ENCODE measurements at places on chromosomes 2 and 18.
A peak's percentile ranks its signal among the peaks of the same experiment; 100 is the strongest.

DNA sequence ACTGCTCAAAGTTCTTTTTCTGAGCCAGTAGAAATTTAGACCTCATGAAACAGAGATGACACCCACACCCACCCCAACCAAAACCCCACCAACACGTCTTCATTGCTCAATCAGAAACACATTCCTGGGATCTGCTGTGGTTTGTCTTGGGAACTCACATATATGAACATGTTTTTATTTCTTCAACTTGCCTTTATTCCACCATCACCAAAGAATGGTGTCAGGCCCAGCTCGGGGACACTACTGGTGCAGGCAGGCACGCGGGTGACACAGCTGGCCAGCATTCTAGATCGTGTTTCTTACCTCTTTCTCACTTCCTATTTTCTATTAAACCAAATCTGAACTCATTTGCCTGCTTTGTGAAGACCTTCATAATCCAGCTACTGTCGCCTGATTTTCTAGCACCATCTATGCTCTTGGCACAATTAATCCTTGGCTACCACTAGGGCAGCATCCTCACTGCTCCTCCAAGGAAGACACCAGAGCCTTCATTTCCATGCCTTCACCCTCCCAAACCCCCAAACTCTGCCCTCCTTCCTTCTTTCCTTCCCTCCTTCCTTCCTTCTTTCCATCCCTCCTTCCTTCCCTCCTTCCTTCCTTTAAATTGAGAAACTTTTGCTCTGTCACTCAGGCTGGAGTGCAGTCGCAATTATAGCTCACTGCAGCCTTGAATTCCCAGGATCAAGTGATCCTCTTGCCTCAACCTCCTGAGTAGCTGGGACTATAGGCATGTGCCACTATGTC lies 157.1 kb downstream of the BCL2 start:
- ATAC-seq: peak; percentile 26

DNA sequence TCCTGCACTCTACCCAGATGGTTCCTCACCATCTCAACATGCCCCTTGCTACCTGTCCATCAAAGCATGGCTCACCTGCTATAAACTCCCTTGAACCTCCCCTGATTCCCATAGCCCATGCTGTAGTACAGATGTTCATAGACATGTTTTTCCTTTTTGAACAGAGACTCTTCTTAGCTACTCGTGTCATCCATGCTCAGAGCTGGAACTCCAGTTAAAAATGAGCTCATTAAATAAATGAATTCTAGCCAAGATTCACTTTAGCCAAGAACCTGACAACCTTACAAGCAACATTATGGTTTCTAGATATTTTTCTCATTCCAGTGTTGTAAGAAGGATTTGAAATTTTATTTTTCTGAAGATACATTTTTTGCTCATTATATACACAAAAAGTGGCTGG lies 65.0 kb downstream of the SCG2 start:
- no peak for ATAC-seq

- ATAC-seq: no peak
Observed at GRCh38 chr2:144571770-144572169, 51.9 kb upstream of the ZEB2 start.

DNA sequence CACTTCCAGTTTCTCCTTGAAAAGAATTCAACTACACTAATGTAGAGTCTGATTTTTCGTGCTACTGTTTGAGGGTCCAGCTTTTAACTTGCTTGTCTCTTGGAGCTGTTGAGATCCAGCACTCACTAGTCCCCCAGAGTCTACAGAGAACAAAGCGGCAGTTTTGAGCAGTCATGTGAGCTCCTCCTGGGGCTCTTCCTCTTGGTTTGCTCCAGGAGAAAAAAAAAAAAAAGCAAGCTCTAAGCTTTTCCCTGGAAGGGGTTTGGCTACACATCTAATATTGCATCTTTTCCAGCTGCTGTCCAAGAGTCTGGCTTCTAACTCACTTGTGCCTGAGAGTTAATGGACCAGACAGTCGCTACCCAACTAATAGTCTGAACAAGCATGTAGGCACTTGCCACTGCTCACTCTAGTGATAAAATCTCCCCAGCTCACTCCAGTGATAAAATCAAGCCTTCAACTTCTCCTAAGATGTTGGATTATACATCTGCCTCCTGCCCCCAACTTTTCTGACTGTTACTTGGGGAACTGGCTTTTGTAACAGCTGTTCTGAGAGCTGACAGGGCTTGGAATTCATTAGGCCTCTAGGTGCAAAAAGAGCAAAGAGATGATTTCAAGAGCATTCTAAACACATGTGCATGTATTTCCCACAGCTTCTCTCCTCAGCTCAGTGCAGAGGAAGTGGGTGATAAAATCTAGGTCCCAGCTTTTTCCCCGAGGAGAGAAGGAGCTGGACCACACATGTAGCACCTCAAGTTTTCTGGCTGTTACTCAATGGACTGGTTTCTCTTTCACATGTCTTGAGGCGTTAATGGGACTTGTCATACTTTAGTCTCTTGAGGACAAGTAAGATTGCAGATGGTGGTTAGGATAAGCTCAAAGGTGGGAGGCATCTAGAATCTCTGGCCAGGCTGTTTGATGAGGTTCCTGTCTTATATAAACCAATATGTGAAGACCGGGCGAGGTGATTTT lies 750.5 kb downstream of the LRP1B start:
- ATAC-seq: no peak

GRCh38 chr2:137942833-137943677 lies 21.2 kb upstream of the HNMT start:
- ATAC-seq: no peak

DNA sequence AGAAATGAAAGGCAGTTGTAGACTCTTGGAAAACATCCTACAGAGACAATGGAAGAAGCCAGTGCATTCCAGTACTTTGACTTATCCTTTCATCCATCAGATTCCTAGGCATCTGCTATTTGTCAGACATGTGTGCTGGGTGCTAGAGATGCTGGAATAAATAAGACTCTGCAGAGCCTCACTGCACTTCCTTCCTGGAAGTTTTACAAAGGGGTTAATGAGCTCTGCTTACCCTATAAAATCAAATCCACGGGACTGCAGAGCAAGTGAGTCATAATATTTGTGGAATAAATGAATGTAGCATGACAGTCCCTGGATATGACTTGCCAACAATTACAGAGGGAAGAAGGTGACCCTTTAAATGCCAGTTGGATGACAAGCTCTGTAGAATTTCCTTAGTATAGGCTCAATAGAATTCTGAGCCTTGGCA lies 52.7 kb upstream of the NPAS2 start:
- no peak for ATAC-seq

GRCh38 chr2:233513953-233514655 lies 52.5 kb downstream of the USP40 start:
- ATAC-seq: no peak

DNA sequence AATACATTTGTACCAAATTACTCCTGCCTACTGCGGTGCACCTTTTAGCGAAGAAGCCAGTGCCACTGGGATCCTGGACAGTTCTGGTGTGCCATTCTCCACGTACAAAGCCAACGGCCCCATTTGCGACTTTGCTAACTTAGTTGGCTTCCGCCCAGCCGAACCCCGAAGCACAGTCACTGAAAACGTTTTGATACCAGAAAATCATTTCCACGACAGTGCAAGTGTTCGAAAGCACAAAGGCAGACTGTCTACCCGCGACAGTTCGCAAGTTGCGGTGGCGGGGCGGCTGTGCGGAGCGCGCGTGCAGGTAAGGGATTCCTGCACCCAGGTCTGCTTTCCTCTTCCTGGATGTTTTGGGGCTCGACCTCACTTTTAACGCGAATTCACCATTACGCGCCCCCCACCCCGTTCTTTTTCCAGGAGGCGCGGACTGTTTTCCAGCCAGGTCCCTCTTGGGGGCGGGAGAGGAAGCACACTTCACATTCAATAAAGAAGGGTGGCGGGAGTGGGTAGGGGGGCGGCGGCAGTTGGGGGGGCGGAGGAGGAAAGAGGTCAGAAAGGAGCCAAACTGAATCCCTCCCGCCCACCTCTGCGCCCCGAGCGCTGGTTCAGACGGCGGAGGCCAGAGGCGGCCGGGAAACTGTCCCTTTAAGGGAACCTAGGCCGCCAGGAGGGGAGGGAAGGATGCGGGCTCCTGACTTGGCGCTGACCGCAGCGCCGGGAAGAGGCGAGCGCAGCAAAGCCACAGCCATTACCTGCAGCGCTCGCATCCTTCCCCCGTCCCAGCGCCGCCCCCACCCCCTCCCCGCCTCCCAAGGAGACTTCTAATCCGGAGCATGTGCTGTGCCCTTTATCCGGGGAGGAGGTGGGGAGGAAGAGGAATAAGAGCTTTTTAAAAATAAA lies 107.4 kb upstream of the KCTD1 start:
- ATAC-seq: peak; percentile 75

DNA sequence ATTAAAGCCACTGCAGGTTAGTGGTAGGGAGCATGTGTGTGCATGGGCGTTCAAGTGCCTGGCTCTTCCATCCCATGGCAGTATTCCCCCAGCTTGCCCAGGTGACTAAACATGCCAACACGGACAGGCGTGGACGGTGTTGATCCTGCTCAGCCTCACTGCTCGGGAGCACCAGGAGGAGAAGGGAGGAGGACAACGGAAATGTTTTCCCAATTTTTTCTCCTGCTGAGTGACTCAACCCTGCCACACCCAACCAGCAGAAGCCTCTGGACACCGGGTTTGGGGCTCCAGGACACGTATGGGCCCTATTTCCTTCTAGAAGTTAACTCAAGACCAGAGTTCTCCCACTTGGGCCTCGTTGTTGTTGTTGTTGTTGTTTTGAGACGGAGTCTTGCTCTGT lies 139.1 kb downstream of the CYP26B1 start:
- no peak for ATAC-seq

DNA sequence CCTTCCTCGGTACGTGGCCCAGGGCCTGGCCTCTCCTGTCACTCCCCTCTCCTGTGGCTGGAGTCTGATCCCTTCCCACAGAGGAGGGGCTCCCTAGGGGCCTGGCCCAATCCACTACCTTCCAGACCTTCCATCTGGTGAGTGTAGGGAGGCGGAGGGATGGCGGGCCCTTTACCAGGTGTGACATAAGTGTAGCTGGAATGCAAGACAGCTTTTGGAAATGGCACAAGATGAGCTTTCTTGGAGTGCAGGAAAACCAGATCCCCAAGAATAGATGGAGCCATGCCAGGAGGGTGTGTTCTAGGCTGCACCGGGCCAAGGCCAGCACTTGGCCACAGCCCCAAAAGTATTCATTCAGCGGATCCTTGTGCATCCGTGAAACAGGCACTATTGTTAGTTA lies 30.1 kb downstream of the IGFBP5 start:
- peak; percentile 65 for ATAC-seq

DNA sequence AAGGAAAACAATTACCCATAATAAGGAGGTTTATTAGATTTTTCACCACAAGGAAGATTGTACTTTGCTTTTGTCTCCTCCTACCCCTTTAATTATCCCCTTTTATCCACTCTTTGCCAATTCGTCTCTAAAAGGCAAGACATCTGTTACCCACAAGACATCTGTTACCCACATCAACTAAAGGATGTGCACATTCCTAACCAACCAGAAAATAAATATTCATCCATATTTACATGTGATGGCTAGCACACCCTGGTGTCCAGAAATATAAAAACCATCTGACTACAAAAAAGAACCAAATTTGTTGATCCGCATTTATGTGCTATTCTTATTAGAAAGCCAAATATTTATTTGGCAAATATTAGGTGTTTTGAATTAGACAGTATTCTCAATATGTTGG lies 35.7 kb downstream of the ACVR1C start:
- no peak for ATAC-seq

DNA sequence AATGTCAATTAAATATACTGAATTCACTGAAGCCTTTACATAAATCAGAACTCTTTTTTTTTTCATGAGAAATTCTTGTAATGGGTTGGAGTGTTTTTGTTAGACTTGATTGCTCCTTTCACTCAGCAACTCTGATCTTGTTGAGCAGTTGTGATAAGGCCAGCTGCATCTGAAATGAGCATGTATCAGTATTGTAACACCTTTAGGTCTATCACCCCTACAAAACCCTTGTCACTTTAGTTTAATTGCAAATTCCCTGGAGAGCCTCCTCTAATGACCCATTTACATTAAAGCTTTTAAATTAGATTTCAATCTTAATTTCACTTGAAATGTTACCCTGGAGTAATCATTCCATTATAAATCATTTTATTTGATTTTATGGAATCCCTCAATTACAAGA lies 346.8 kb upstream of the TCF4 start:
- no peak for ATAC-seq

- ATAC-seq: no peak
Observed at GRCh38 chr2:174007010-174007409, 41.8 kb upstream of the SP3 start.

DNA sequence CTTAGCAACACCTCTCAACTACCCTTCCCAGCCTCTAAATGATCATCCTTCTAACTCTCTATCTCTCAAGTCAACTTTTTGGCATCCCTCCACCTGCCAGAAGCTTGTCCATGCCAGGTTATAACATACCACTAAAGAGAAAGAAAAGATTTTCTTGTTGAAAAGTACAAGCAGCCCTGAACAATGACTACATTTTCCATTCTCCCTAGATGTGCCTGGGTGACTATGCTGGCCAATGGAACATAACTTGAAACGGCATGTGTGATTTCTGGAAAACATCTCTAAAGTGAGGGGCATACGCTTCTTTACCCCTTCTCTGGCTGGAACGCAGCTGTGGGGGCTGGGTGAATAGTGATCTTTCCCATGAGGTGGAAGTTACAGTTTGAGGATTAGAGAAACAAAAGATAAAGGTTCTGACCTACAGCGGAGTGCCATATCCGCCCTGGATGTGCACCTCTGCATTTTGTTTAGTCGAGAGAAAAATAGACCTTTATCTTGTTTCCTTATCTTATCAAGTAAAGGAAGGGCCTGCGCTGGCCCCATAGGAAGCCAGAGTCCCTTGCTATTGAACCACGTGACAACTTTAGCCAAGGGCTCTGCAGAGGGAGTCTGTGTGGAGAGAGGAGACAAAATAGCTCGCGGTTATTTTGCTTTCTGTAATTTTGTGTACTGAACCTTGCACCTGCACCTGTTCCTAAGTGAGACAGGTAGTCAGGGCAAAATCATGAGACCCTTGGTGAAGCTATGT lies 436.8 kb downstream of the TGIF1 start:
- ATAC-seq: no peak
